Suppressor macrophage treated with lipopolysaccharide for 4 hours (primary cell): ENCODE measurements at places on chromosomes 12 and 14.

GRCh38 chr12:13114251-13115052, 11.0 kb upstream of the GSG1 start:
- no peak for DNase-seq

DNA sequence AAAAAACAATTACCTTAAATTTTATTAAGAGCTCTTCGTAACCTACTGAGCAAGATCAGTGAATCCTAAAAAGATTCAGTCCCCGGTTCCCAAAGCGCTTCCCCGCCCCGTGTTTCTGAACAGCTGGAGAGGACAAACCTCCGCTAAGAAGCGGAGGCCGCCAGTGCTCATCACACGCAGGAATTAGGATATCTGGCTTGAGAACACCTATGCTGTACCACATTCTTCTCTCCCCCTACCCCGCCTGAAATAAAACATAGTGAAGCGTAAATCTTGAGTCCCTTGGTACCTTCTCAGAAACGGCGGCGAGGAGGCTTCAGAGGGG, 774 bp upstream of the WDR20 start:
- no peak for DNase-seq

DNA sequence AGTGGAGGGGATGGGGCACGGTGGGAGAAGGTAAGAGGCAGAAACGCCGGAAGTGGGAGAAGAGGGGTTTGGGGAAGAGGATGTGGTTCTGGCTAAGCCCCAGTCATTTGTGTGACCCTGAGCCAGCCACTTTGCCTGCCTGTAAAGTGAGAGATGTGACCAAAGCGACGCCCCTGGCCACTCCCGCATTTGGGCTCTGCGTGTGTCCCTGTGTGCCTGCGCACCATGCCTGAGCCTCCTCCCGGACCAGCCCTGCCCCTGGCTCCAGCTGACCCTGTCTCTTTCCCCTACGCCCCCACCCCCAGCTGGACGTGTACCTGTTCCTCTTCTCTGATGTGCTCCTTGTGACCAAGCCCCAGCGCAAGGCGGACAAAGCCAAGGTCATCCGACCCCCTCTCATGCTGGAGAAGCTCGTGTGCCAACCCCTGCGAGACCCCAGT, 8.0 kb downstream of the PLEKHG6 start:
- DNase-seq = no peak

DNA sequence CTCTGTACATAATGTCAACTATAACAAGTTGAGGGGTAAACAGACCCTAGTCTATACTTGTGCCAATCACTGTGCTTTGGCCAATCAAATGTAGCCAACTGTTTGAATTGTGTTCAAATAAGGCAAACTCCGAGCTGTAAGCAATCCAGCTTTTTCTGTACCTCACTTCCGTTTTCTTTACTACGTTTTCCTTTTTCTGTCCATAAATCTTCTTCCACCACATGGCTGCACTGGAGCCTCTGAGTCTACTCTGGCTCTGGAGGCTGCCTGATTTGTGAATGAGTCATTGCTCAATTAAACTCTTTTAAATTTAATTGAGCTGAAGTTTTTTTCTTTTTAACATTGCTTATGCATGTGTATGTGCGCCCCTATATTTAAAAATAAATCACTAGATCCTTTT, 29.7 kb downstream of the CLEC1A start:
- peak; percentile 40 for DNase-seq

GRCh38 chr12:66187821-66188220, 1.2 kb upstream of the IRAK3 start:
- peak; percentile 89 for DNase-seq

- no peak for DNase-seq
Measured at GRCh38 chr12:80099259-80099658, at the start of gene OTOGL. Gene OTOGL, plus strand, starts transcription at chr12:80099537. Its CDS starts 109,895 bp downstream, at chr12:80209432.

- DNase-seq = peak; percentile 42
Measured at GRCh38 chr12:49232940-49233841, 31.7 kb upstream of the TUBA1C start.

- DNase-seq = no peak
Measured at GRCh38 chr14:52472728-52473127, 79.6 kb downstream of the TXNDC16 start.

DNA sequence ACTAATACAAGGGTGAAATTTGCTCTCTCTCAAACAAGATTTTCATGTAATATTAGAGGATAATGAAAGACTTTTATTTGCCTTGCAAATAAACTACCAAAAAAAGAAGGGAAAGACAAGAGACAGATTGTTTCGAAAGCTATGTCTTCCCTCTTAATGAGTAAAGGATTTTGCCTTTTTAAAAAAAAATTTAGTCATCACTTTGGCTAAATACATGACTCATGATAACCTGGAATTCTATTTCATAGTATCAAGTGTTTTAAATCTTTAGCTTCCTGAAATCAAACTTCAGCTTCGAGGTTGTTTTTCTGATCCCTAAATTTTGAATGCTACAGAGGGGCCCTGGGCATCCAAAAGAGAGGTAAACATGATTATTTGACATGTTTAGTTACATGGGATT, 144.4 kb downstream of the CCDC59 start:
- DNase-seq = no peak

DNA sequence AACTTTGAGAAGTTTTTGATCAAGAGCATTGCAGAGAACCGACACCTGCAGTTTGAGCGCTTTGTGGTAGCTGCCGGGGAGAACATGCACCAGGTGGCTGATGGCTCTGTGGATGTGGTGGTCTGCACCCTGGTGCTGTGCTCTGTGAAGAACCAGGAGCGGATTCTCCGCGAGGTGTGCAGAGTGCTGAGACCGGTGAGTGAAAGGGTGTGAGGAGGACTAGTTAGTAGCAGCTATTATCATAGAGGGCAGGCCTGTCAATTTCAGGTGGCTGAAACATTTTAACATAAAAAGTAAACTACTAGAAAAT, 27.0 kb upstream of the HIGD1C start:
- no peak for DNase-seq

DNA sequence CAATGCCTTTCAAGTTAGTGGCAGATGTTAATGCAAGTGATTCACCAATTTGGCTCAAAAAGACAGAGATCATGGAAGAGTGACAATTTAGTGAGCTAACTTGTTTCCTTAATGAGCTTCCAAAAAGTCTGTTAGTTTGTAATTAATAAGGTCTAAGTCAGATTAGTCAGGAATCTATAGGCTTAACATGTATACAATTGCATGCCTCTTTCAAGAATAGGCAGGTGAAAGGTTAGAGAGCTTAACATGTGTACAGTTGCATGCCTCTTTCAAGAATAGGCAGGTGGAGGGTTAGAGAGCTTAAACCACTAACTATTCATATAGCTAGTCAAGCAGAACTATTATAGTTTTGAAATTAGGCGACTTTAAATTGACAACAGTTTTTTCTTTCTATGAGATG, 663.8 kb downstream of the C12orf50 start:
- DNase-seq = no peak

GRCh38 chr12:51082561-51083125, 753 bp downstream of the CSRNP2 start:
- DNase-seq = peak; percentile 60

- no peak for DNase-seq
Measured at GRCh38 chr14:75069811-75070145, 337 bp downstream of the ZC2HC1C start.

GRCh38 chr14:101627915-101628262, 66.6 kb downstream of the DIO3 start:
- no peak for DNase-seq

DNA sequence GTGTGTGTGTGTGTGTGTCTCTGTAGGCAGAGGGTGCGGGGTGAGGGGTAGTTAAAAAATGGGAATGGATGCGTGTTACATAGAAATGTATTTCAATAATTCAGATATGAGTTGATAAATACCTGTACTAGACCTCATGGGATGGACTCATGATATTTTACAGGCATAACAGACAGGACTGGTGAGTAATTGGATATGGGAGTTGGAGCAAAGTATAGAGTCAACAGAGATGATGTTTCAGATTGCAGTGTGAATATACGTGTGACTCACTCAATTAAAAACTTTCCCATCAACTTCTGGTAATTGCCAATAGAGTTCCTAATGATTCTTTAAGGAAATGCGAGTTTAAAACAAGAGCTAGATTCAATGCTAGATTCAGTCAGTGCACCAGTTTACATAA, 711.9 kb downstream of the C12orf50 start:
- DNase-seq = no peak

DNA sequence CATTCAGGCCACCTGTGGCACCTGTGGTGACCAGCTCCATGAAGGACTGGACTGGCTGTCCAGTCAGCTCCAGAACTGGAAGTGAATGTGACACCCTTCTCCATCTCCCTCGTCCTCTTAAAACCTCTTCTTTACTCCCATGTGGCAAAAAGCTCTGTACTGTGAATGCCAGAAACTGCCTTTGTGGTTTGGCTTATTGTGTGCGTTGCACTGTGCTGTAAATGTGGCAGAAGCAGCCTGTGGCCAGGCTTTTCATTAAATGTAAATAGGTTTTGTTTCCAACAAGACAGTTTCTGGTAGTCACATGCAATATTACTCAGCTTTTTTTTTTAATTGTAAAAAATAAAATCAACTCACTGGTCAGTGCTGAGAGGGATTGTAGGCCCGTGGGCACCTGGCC, 453.7 kb downstream of the ATP23 start:
- no peak for DNase-seq

- no peak for DNase-seq
Measured at GRCh38 chr12:45839917-45840316, 110.4 kb downstream of the ARID2 start.

DNA sequence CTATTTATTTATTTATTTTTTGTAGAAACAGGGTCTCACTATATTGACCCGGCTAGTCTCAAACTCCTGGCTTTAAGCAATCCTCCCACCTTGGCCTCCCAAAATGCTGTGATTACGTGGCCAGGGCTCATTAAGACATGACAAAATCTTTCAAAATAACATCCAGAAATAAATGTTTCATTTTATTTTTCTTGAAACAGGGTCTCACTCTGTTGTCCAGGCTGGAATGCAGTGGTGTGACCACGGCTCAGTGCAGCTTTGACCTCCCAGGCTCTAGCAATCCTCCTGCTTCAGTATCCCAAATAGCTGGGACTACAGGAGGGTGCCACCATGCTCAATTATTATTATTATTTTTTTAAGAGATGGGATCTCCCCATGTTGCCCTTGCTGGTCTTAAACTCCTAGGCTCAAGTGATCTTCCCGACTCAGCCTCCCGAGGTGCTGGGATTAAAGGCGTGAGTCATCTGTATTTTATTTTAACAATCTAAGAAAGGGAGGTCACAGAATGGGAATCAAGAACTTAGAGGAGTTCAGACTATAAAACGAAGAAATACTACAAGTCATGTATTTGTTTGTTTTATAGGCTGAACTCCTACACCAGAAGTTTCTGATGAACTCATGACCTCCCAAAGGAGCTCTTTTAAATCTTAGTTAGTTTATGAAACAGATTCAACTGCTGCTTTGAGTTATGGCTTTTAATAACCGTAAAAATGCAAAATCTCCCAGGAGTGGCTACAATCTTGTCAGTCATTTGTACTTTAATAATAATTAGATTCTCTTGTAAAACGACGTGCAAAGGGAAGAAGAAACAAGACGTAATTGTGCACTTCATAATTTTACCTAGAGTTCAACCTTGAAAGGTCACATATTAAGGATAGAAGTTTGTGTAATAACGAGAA, 2.1 kb upstream of the TMEM263 start:
- no peak for DNase-seq

GRCh38 chr12:19910681-19911080, 457.7 kb upstream of the PDE3A start:
- no peak for DNase-seq

- no peak for DNase-seq
Measured at GRCh38 chr12:93784339-93785086, 107.3 kb downstream of the CRADD start.

- no peak for DNase-seq
Measured at GRCh38 chr12:109377139-109377685, 29.5 kb downstream of the MYO1H start.

DNA sequence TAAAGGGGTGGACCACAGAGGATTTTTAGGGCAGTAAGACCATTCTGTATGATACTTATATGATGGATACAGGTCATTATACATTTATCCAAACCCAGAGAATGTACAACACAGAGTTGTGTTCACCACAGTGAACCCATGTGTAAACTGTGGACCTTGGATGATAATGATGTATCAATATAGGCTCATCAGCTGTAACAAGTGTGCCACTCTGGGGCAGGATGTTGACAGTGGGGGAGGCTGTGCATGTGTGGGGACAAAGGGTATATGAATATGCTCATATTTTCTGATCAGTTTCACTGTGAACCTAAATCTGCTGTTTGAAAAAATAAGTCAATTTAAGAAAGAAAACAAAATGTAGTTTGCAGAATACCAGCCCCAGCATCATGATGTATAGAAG, 14.2 kb upstream of the OS9 start:
- DNase-seq = no peak

GRCh38 chr14:59455411-59455810, 9.8 kb downstream of the GPR135 start:
- DNase-seq = no peak

DNA sequence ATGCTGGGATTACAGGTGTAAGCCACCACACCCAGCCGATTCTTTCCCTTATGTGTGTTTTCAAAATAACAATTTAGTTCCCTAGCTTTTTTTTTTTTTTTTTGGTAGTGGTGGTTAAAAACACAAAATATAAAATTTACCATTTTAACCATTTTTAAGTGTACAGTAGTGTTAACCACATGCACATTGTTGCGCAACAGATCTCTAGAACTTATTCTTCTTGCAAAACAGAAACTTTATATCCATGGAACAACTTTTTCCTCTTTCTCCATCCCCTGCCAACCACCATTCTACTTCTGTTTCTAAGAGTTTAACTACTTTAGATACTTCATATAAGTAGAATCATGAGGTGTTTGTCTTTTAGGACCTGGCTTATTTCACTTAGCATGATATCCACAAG, 1.1 kb upstream of the NDUFA12 start:
- DNase-seq = peak; percentile 68

GRCh38 chr12:76455582-76456345, 103.8 kb downstream of the OSBPL8 start:
- DNase-seq = peak; percentile 50

DNA sequence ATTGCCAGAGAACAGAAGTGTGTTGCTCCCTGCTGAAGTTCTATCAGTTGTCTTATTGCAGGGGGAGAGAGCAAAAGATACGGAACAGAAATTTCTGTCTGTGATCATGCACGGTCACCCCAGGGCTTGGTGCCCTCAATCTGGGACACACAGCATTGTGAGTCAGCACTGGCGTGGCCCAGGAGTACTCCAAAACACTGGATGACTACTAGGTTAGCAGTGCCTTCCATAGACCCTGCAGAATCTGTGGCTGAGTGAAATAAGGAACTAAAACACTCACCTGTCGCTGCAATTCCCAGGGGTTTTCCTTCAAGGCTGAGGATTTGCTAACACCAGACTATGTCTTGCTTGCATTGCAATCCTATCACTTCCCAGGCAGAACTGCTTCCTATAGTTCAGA, 165.5 kb downstream of the ANO6 start:
- no peak for DNase-seq

DNA sequence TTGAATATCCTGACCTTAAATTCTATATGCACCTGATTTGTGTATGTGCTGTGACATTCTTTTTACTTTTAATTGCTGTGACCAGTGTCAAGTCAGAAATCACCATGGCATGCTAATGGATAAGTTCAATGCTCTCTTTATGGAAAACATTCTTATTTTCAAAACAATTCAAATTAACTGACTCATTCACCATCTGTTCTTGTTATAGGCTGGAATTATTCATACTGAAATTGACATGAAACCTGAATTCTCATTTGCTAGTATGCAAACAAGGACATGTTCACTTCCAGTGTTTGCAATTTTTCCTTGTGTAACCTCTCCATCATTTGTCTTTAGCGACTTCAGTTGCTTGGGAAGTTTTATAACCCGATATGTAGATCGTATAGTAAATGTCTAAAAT, at the start of gene TAS2R30:
Gene TAS2R30 (minus strand): TSS at position 340 of the 400 bp plus-strand sequence. CDS start 400 bp downstream, outside the sequence.
- no peak for DNase-seq
